Aortic smooth muscle cell (primary cell): ENCODE measurements at places on chromosomes 1 and 21. TPM values are rescaled to one million over a fixed set of nuclear protein-coding genes. Genes with fewer than 3 reads are reported as not detected.

Gene WNT3A
- not detected in 2 replicates for total RNA-seq

Gene CNIH3
- 3.4 and 4.9 TPM in 2 replicates for total RNA-seq

Gene PROX1
- 0.12 and 0.13 TPM in 2 replicates for total RNA-seq

Gene PLA2G2C
- total RNA-seq = not detected in 2 replicates

Gene TTC39A
- 3.3 and 4.7 TPM in 2 replicates for total RNA-seq

Gene HFM1
- total RNA-seq = 0.06 and 0.13 TPM in 2 replicates

Gene GBP2
- 53.6 and 81.5 TPM in 2 replicates for total RNA-seq

Gene MROH7
- 0.75 and 0.79 TPM in 2 replicates for total RNA-seq

Gene POU3F1
- total RNA-seq = not detected in 2 replicates

Gene CAMSAP2
- total RNA-seq = 24.7 and 30.3 TPM in 2 replicates

Gene VANGL1
- total RNA-seq = 6.9 and 9.9 TPM in 2 replicates

Gene OPTC
- total RNA-seq = not detected in 2 replicates

Gene IVL
- total RNA-seq = not detected in 2 replicates

Gene FAM110D
- total RNA-seq = under 0.01 and 0.06 TPM in 2 replicates

Gene SYF2
- total RNA-seq = 33.7 and 41.8 TPM in 2 replicates

Gene KRTAP11-1
- total RNA-seq = not detected in 2 replicates

Gene ESPN
- not detected in 2 replicates for total RNA-seq

Gene CSDE1
- total RNA-seq = 967 TPM in 2 replicates

Gene CYP4B1
- total RNA-seq = not detected in 2 replicates

Gene ADCY10
- under 0.01 and 0.26 TPM in 2 replicates for total RNA-seq

Gene KCNA3
- total RNA-seq = not detected in 2 replicates

Gene RC3H1
- 18.0 and 18.6 TPM in 2 replicates for total RNA-seq

Gene ANXA9
- 0.06 and 0.26 TPM in 2 replicates for total RNA-seq

Gene ATP1A4
- not detected in 2 replicates for total RNA-seq

Gene STK40
- total RNA-seq = 13.4 and 14.8 TPM in 2 replicates

Gene KANK4
- total RNA-seq = not detected in 2 replicates

Gene FMO4
- total RNA-seq = 4.0 and 5.0 TPM in 2 replicates
